Posterior vena cava (tissue), 2 donors: ENCODE measurements at places on chromosomes 13 and 19. TPM values are rescaled to one million over a fixed set of nuclear protein-coding genes. Genes with fewer than 3 reads are reported as not detected.

Gene PSG7
- not detected for total RNA-seq

Gene KASH5
- not detected for total RNA-seq

DNA sequence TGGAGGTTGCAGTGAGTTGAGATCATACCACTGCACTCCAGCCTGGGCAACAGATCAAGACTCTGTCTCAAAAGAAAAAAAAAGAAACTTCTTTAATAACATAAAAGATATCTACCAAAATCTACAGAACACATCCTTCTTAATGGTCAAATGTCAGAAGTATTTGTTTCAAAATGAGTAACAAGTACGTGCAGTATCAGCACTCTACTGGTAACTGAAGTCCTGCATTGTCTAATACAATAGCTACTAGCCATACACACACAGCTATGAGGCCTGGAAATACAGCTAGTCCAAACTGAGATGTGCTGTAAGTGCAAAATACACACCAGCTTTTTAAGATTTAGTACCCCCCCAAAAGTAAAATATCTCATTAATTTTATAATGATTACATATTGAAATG is 88.1 kb downstream of the TSC22D1 start:
- DNase-seq, result no peak

- DNase-seq, result no peak
Measured at GRCh38 chr13:50116430-50116973, 101.3 kb downstream of the KCNRG start.

- no peak for DNase-seq
Measured at GRCh38 chr13:100887729-100888151, 213.1 kb upstream of the TMTC4 start.
